ENCODE measurements at places on chromosomes 7 and 10.
A peak's percentile ranks its signal among the peaks of the same experiment; 100 is the strongest.

- no peak for DNase-seq
Measured at GRCh38 chr7:691361-692045, 35.0 kb upstream of the DNAAF5 start.

GRCh38 chr10:95789902-95790301 lies 33.9 kb downstream of the ENTPD1 start:
- DNase-seq = no peak

DNA sequence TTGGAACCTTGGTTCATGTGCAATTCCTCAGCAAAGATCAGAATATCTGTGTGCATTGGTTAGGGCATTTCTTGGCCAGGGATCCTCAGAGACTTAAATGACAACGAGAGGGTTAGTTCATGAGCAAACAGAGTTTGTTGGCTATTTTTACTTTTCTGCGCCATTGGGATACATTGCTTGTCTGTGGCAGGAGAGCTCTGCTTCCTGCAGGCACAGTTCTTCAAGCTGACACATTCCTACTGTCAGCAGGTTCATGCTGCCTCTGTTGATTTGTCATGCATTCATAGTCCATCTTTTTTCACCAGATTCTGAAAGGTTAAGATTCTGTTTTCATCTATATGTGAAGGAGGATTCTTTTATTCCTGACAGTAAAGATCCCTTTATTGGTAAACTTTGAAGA lies 139.4 kb downstream of the TMEM178B start:
- DNase-seq = no peak

DNA sequence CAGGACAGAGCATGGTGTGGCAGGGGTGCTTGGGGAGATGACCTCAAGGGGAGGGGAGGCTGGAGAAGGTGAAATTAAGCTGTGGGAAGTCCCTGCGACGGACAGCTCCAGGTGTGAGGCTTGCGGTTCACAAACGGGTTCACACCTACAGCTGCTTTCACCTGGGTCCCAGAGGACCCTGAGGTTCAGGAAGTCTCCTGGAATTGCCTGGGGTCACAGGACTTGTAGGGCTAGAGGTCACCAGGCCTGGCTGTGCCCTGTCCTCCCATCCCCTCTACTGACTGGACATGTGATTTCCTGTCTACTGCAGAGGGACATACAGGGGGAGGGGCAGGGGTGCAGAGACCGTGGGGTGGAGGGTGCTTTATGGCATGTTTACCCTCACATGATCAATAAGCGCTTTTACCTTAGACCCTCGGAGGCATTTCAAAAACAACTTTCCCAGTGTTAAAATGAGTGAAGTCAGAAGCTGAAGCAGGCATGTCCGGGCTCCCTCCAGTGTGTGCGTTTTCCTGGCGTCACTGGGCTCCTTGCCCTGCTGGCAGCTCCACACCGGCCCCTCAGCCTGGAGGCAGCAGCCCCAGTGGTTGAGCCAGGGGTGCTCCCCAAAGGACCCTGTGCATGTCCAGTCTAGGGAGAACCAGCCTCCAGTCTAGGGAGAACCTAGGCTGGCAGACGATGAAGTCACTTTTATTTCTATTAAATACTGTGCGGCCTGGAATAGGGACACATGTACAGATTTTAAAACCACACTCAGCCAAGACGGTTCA lies 66.6 kb upstream of the IGFBP3 start:
- DNase-seq = no peak

GRCh38 chr7:27871086-27871485 lies 131.1 kb downstream of the TAX1BP1 start:
- no peak for DNase-seq

DNA sequence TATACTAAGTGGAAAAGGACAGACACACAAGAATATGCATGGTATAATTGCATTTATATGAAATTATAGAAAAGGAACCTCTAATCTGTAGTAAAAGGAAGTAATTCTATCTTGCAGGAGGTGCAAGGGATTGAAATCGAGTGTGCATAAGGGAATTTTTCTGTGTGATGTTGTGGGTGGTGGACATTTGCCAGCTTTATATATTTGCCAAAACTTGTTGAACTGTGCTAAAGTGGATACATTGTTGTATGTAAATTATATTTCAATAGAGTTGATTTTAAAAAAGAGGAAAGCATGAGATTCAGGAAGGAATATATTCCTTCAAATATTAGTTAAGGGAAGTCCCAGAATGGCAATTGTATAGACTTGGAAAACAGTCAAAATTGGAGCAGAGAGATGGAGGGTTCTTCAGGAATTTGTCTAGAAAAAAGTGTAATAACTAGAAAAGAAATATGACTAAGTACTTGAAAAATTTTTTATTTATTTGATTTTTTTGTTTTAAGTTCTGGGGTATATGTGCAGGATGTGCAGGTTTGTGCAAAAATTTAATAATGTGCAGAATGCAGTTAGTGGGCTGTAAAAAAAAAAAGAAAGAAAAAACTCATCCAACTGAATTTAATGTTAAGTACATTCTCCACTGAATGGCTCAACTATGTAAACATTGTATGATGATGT lies 96.1 kb downstream of the ARL4A start:
- DNase-seq = no peak

DNA sequence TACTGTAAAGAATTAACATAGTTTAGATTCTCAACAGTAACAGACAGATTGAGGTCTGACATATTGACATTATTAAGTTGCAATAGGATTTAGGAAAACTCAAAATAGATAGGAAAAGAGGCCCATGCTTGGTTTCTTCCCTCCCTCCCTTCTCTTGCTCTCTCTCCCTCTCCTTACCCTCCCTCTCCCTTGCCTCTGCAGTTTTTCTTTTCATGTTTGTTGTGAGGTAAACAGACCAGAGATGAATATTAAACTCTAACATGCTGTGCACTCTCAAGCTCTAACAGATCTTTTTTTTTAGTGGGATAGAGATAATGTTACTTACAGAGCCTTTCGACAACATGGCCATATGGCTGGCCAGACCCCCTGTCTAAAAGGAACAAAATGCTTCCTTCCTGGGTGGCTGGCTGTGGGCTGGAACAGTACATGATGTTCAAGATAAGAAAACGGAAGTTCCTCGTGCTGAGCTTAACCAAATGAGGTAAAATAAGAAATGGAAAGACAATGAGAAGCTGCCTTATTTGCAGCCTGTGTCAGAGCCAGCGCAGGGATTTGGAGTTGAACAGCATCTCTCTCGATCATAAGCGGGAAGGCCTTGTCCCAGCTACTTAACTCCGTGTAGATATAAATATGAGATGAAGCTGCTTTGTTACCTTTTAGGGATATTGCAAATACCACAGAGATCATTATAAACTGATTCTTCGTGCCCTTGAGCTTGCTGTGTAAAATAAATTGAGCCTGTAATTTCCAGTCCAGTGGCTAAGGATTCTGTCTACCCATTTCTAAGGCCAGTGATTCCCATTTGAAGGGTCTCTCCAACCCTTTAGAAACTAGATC lies 391.9 kb upstream of the NPVF start:
- DNase-seq = peak; percentile 7

- no peak for DNase-seq
Measured at GRCh38 chr10:77160679-77161078, 476.9 kb downstream of the KCNMA1 start.

DNA sequence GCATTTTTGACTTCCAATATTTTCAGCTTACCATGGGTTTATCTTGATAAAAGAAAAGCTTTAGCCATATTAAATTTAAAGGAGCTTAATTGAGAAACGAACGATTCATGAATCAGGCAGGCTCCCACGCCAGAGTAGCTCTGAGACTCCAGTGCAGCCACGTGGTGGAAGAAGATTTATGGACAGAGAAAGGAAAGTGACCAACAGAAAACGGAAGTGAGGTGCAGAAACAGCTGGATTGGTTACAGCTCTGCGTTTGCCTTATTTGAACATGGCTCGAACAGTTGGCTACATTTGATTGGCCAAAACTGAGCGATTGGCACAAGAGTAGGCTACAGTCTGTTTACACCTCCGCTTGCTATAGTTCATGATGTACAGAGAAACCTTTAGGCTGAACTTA lies 395.4 kb downstream of the GATA3 start:
- no peak for DNase-seq

DNA sequence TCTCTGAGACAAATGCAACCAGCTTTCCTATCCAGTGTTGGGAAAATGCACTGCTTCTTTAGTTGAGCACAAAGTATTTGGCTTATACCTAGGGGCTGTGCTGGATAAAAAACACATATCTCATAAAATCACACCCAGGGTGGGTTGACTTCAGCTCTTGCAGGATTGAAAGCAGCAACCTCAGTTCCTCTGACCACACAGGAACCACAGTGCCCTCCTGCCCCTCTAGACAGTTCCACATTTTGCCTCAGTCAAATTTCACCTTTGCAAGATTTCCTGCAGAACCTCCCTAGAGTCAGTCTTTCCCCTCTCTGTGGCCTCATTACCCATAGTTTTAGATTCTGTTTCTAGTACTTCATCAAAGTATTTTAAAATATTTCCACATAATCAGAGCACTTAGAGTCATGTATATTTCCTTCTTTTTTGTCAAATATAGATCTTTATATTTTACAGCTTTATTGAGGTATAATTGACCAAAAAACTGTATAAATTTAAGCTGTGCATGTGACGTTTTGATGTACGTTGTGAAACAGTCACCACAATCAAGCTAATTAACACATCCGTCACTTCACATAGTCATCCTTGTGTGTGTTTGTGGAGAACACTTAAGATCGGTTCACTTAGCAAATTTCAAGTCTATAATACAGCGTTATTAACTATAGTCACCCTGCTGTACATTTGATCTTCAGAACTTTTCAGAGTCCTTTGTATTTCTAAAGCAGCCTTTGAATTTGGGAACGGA lies 37.0 kb upstream of the EGR2 start:
- peak; percentile 13 for DNase-seq

GRCh38 chr10:96714031-96714590 lies 6.2 kb downstream of the PIK3AP1 start:
- DNase-seq = no peak

- DNase-seq = no peak
Measured at GRCh38 chr10:28587270-28587969, 54.5 kb downstream of the WAC start.

DNA sequence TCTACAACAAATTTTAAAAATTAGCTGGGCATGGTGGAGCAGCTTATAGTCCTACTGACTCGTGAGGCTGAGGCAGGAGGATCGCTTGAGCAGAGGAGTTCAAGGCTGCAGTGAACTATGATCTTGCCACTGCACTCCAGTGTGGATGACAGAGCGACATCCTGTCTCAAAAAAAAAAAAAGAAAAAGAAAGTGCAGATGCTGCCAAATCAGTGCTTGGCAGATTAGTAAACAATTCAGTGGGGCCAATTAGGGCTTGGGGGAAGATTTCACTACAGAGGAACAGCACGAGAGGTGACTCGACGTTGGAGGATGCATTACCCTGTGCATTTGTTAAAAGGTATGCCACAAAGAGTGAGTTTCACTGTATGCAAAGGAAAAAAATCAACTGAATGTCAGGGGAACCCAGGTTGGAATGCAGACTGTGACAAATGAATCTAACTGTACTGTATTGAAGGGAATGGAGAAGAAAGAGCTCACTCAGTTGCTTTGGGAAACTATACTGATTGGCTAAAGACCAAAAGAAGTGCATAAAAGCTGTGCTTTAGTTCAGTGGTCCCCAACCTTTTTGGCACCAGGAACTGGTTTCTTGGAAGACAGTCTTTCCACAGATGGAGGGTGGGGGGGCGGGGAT lies 31.6 kb downstream of the GARIN1A start:
- no peak for DNase-seq

DNA sequence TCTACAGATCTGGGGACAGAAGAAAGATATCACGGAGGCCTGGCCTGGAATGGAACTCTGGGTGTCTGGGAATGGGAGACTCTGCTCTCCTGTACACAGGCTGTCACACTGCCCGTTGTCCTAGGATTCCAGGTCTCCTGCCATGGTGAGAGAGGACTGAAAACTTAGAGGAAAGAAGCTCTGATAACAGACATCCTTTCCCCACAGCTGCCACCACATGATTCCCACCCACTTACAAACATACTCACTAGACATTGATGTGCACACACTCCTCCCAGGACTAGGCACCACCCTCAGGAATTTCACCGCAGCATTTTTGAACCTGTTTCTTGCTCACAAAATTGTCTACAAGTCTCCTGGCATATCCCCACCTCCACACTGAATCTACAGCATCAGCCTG lies 5.7 kb downstream of the ZNF92 start:
- no peak for DNase-seq

DNA sequence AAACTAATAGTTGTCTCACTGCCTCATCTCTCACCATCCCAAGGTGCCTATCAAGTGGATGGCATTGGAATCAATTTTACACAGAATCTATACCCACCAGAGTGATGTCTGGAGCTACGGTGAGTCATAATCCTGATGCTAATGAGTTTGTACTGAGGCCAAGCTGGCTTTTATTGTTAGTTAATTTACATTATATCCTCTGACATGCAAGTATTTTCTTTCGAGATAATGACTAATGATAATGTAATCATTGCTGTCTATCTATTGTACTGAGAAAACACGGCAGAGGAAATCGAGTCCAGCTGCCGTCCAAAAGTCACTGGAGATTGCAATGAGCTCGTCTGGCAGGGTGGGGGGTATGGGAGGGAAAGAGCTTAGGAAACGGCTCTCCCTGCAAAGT lies 172.4 kb upstream of the LANCL2 start:
- DNase-seq = no peak

DNA sequence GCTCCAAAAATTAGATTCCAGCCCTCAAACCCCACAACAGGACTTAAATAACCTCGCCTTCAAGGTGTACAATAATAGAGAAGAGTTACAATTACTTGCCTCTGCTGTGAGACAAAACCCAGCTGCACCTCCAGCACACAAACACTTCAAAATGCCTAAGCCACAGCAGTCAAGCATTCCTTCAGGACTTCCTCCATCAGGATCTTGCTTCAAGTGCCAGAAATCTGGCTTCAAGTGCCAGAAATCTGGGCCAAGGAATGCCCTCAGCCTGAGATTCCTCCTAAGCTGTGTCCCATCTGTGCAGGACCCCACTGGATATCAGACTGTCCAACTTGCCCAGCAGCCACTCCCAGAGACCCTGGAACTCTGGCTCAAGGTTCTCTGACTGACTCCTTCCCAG lies 1088.3 kb downstream of the SORCS3 start:
- DNase-seq = no peak

DNA sequence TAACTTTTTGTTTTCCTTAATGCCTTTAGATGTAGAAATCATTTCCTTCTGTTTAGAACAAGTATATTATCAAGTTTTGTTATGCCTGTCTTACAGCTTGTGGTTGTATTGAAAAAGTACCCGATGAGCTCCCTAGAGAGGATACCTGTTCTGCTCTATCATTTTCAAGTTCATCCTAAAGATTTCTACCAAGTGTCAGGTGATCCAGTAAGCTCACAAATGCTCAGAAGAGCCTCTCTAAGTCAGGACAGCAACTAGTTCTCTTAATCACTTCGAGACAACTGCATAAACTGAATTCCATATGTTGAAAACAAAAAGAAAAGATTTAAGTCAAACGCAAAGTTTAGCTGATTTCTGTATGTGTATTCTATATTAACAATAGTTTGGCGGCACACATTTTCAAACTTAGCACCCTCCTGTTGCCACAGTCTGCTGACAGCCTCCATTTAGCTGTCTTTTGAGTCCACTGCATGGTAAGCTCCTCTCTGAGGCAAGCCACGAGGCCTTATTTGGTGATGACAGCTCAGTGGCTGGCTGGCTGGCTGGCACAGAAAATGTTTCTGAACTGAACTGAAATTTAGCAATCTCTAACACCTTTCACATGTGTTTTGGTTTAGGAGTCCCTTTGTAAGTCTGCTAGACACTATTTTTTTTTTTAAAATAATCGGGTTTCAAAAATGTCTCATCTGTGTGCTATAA lies 59.4 kb downstream of the SEMA3C start:
- no peak for DNase-seq

Data from CD4-positive, alpha-beta T cell treated with Interleukin-21 for 1 hour (primary cell).